ENCODE measurements at places on chromosomes 11 and 22.

- H3K27ac ChIP-seq, result no peak overlapping the region
- no peaks in the 10 kb centered on the region for H3K27me3 ChIP-seq
- no peaks in the 10 kb centered on the region for H3K4me1 ChIP-seq
Measured at GRCh38 chr11:21511835-21512440, 680.9 kb upstream of the ANO5 start.

DNA sequence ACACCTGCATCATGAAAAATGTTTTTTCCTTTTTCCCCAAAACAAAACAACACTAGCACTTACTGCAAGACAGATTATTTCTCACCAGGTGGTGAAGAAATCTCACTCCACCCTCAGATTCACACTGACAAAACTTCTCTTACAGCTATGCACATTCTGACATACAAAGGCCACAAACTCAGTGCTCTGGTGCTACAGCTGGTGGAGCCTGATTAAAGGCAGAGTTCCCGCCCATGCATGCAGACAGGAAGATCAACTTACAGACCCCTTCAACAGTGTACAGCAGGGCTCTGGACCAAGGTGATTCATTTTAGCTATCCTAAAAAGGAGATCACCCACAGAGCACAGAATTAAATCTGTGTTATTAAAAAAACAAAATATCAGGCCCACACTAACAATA lies 112.6 kb downstream of the CADM1 start:
- no peaks in the 10 kb centered on the region for H3K27me3 ChIP-seq
- peak; percentile 37 for DNase-seq
- H3K36me3 ChIP-seq, result no peaks in the 10 kb centered on the region
- H3K27ac ChIP-seq, result peak overlapping the region; percentile 49
- H3K4me1 ChIP-seq, result peaks cover 14% of the 10 kb centered on the region

GRCh38 chr11:75150879-75151278 lies at the start of gene SLCO2B1:
SLCO2B1 (plus strand) TSS chr11:75151107; CDS start chr11:75151382, 275 bp downstream.
- H3K27ac ChIP-seq, result no peak within 1 kb of the TSS
- H3K4me3 ChIP-seq, result no peak within 1 kb of the TSS
- H3K27me3 ChIP-seq, result no peaks in the 10 kb centered on the region
- no peak for DNase-seq
- no peaks in the 10 kb centered on the region for H3K36me3 ChIP-seq

DNA sequence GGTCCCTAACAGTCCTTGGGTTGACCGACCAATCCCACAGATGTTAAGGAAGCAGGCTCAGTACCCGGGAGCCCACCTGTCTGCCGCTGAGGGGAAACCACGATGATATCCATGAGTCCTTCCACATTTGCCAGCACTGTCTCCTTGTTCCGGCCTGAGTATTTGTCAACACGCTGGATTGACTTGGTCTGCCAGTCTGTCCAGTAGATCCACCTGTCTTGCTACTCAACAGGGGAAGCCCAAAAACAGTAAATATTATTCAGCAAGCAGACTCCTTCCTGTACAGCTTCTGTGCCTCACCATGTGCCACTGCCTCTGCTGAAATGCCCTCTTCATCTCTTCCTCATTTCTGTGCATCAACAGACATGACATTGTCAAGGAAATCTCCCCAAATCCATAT lies 22.8 kb upstream of the CKAP5 start:
- no peak for DNase-seq
- no peak overlapping the region for H3K27ac ChIP-seq
- no peaks in the 10 kb centered on the region for H3K4me1 ChIP-seq

GRCh38 chr11:59158206-59159068 lies 13.5 kb upstream of the DTX4 start:
- H3K36me3 ChIP-seq, result no peaks in the 10 kb centered on the region
- no peak overlapping the region for H3K4me3 ChIP-seq
- H3K4me1 ChIP-seq, result no peaks in the 10 kb centered on the region
- DNase-seq, result no peak
- no peak overlapping the region for H3K27ac ChIP-seq

- H3K27ac ChIP-seq, result no peak overlapping the region
- H3K4me3 ChIP-seq, result no peak overlapping the region
- no peaks in the 10 kb centered on the region for H3K36me3 ChIP-seq
- peaks cover 14% of the 10 kb centered on the region for H3K4me1 ChIP-seq
Measured at GRCh38 chr11:36015799-36016198, 71.9 kb downstream of the LDLRAD3 start.

- H3K27me3 ChIP-seq, result peaks cover 10% of the 10 kb centered on the region
- DNase-seq, result no peak
- no peak overlapping the region for H3K4me3 ChIP-seq
- no peaks in the 10 kb centered on the region for H3K4me1 ChIP-seq
- H3K36me3 ChIP-seq, result no peaks in the 10 kb centered on the region
- no peak overlapping the region for H3K27ac ChIP-seq
Measured at GRCh38 chr22:40746428-40747220, 67.3 kb downstream of the MCHR1 start.

DNA sequence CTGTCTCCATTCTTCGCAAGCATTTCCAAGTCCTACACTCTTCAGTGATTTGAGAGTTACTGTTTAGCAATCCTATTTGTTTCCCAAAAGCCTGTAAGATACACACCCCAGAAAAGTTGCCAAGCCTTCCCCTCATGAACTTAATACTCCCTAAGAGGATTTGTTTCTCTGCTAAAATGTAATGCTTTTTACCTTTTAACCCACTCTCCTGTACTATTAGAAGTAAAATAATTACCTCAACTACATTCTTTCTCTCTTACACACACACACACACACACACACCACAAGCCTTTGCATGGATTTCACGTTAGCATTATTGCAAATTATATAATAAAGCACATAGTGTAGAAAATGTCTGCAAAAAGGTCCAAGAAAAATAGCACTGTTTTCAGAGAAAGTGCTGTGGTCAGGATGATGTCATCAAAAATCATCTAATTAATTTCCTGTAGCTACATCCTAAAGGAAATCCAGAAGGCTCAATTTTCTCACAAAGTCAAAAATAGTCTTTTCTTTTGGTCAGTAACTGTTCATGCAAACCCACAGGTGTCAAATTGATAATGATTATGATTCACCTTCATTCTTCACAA lies 364.1 kb upstream of the PITPNB start:
- no peak for DNase-seq
- H3K27me3 ChIP-seq, result no peaks in the 10 kb centered on the region
- H3K27ac ChIP-seq, result no peak overlapping the region
- H3K4me1 ChIP-seq, result no peaks in the 10 kb centered on the region

- no peak for DNase-seq
- no peaks in the 10 kb centered on the region for H3K4me1 ChIP-seq
- no peak overlapping the region for H3K4me3 ChIP-seq
- H3K27ac ChIP-seq, result no peak overlapping the region
Measured at GRCh38 chr22:19565382-19566278, 41.4 kb upstream of the CLDN5 start.

- no peak overlapping the region for H3K27ac ChIP-seq
- DNase-seq, result no peak
- H3K4me3 ChIP-seq, result no peak overlapping the region
- no peaks in the 10 kb centered on the region for H3K27me3 ChIP-seq
- H3K4me1 ChIP-seq, result peaks cover 17% of the 10 kb centered on the region
Measured at GRCh38 chr22:29224121-29224858, 18.6 kb downstream of the EMID1 start.

GRCh38 chr11:124762105-124762623 lies at the start of gene ESAM:
ESAM (minus strand) TSS chr11:124762290; CDS start chr11:124762154, 136 bp downstream.
- no peak for DNase-seq
- H3K4me1 ChIP-seq, result peaks cover 25% of the 10 kb centered on the region
- H3K4me3 ChIP-seq, result peak within 1 kb of the TSS; percentile 74
- H3K27ac ChIP-seq, result no peak within 1 kb of the TSS
- peaks cover 58% of the 10 kb centered on the region for H3K27me3 ChIP-seq

- H3K36me3 ChIP-seq, result no peaks in the 10 kb centered on the region
- H3K27ac ChIP-seq, result no peak overlapping the region
- peaks cover 6% of the 10 kb centered on the region for H3K4me1 ChIP-seq
- DNase-seq, result no peak
- H3K4me3 ChIP-seq, result no peak overlapping the region
Measured at GRCh38 chr11:130020323-130020722, 17.7 kb upstream of the PRDM10 start.

- DNase-seq, result no peak
- H3K27me3 ChIP-seq, result no peaks in the 10 kb centered on the region
- H3K4me1 ChIP-seq, result no peaks in the 10 kb centered on the region
Measured at GRCh38 chr11:91837411-91838330, 386.9 kb upstream of the FAT3 start.

DNA sequence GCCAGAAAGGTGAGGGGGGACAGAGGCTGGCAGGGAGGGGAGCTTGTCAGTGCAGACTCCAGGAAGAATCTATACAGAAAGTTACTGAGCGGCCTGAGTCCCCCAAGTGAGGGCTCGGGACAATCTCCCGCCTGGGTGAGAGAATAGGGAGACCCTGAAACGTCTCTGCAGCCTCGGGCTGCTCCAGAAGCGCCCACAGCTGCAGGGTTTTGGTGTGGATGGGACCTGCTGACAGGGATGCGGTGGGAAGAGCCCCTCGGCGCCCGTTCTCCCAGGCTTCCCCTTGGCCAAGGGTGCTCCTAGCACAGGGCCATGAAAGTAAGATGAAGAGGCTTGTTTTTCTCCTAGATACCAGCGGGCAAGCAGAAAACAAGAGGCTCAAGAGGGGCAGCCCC lies 743 bp upstream of the RCE1 start:
- no peaks in the 10 kb centered on the region for H3K27me3 ChIP-seq
- H3K4me3 ChIP-seq, result peak overlapping the region; percentile 90
- peaks cover 7% of the 10 kb centered on the region for H3K4me1 ChIP-seq

DNA sequence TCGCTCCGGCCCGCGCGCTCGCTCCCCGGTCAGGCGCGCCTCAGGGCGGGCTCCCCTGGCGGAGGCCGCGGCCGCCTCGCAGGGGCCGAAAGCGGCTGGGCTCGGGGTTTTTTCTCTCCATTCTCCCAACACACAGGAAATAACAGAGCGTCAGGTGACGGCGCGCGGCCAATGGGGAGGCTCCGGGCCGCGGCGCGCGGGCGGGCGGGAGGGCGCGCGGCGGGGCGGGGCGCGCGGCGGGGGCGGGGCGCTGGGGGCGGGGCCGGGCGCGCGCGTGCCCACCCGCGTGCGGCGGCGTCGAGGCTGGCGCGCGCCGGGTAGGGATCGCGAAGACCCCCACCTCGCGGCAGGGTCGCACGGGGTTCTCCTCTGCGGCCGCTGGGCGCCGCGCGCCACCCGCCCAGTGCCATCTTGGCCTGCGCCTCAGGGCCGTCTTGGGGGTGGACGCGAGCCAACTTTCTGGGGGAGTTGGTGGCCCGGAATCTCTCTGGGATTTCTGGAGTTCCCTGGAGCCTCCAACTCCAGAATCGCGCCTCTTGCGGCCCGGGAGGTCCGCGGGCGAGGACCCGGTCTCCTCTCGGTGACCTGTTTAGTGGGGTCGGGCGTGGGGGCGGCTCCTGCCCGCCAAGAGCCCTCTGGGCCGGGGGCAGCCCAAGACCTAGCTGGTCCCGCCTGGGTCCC lies at the start of gene TCF20:
Gene TCF20 (minus strand): TSS at position 144 of the 681 bp plus-strand sequence. CDS start 55,348 bp downstream, outside the sequence.
- no peaks in the 10 kb centered on the region for H3K36me3 ChIP-seq
- H3K4me1 ChIP-seq, result peaks cover 30% of the 10 kb centered on the region
- peak within 1 kb of the TSS; percentile 80 for H3K27ac ChIP-seq
- DNase-seq, result peak; percentile 71

DNA sequence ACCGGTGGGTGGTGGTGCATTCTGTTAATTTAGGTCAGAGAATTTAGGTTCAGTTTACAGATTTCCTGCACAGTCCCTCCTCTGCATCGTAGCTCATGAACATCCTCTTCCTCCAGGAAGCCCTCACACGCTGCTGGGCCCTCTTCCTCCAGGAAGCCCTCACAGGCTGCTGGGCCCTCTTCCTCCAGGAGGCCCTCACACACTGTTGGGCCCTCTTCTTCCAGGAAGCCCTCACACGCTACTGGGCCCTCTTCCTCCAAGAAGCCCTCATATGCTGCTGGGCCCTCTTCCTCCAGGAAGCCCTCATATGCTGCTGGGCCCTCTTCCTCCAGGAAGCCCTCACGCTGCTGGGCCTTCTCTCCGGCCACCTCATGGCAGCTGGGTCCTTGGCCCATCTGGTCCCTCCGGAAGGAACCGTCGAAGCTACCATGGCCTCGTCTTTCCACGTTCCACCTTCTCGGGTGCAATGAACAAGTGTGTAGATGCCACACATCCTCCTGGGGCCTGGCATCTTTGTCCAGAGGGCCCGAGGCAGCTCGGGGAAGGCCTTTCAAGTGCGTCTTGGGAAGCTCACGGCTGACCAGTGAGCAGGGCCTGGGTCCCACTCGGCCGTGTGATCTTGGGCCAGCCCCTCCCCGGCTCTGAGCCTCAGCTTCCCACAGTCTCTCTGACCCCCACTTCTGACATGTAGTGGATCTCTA lies 58.9 kb upstream of the PPARA start:
- H3K4me1 ChIP-seq, result peaks cover 5% of the 10 kb centered on the region
- no peaks in the 10 kb centered on the region for H3K36me3 ChIP-seq
- no peak overlapping the region for H3K27ac ChIP-seq
- no peak overlapping the region for H3K4me3 ChIP-seq
- no peaks in the 10 kb centered on the region for H3K27me3 ChIP-seq

DNA sequence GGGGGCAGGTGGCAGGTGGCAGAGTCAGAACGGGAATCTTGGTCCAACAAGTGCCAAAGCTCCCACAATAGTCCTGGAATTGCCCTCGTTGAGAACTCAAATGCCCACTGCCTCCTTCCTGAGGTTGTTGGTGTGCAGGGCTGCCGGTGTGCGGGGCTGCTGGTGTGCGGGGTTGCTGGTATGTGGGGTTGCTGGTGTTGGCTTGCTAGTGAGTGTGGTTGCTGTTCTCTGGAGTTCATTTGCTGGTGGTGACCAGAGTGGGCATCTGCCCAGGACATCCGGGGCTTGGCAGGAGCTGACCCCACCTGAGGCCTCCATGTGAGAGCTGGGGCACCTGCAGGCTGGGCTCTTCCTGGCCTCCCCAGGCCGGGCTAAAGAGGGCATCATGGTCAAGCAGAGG lies 14.0 kb upstream of the MPPED1 start:
- peaks cover 20% of the 10 kb centered on the region for H3K27me3 ChIP-seq
- H3K27ac ChIP-seq, result no peak overlapping the region
- DNase-seq, result no peak
- H3K4me1 ChIP-seq, result peaks cover 9% of the 10 kb centered on the region
- H3K36me3 ChIP-seq, result no peaks in the 10 kb centered on the region

DNA sequence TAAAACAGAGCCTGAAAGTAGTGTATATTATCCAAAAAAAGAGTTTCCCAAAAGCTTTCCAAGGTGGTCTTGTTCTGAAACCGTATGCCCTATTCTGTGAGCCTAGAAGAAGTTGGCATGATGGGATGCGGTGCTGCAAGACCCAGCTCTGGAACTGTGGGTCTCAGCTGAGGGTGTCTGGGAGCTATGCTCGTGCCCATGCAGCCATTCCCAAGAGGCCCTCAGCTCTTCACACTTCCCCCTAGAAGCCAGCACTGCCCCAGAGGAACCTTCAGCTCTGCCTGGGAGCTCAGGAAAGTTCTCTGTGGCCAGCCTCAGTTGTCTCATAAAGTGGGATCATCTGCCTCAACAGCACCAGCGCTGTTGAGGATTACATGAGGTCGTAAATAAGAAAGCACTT lies 6.4 kb upstream of the SYT12 start:
- H3K27ac ChIP-seq, result no peak overlapping the region
- no peak for DNase-seq
- H3K27me3 ChIP-seq, result no peaks in the 10 kb centered on the region
- peaks cover 5% of the 10 kb centered on the region for H3K4me1 ChIP-seq
- H3K36me3 ChIP-seq, result no peaks in the 10 kb centered on the region

GRCh38 chr11:113778111-113778910 lies 1.3 kb upstream of the CLDN25 start:
- no peak overlapping the region for H3K27ac ChIP-seq
- H3K36me3 ChIP-seq, result no peaks in the 10 kb centered on the region
- DNase-seq, result no peak
- no peaks in the 10 kb centered on the region for H3K4me1 ChIP-seq
- H3K27me3 ChIP-seq, result no peaks in the 10 kb centered on the region
- no peak overlapping the region for H3K4me3 ChIP-seq

All from neuronal stem cell (in vitro differentiated cells).